ENCODE measurements at places on chromosomes 3 and 15.

DNA sequence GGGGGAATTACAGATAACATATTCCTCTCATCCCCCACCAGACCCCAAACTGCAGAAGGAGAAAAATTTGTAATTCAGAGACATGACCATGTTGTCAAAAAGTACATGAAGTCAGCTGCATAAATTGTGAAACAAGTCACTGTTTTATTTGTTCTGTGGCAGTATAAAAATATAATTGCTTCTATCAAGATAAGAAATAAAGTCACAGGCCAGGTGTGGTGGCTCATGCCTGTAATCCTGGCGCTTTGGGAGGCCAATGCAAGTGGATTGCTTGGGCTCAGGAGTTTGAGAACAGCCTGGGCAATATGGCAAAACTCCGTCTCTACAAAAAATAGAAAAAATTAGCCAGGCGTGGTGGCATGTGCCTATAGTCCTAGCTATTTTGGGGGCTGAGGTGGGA, 87.7 kb upstream of the DPH6 start:
- no peak for DNase-seq

DNA sequence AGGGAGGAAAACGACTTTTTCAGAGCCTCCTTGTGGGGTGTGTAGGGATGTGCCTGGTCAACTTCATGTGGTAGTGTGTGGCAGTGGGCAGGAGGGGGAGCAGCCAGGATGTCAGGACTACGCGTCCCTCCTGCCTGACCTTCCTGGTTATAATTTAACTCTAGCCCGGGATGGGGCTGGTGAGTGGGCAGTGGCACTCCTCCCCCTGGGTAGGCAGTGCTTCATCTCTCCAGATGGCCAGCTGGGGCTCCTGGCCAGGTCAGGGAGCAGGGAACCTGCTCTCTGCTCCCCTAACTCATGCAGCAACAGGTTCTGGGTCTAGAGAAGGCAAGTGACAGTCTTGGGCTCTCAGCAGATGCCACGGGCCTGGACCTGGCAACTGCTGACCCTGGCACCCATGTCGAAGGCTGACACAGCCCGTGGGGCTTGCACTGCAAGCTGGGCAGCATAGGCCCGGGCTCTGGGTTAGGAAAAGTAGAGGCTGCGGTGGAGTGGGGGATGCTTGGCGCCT, 2.6 kb downstream of the ITIH4 start:
- no peak for DNase-seq

GRCh38 chr15:37767841-37768455, 166.5 kb upstream of the TMCO5A start:
- peak; percentile 8 for DNase-seq

DNA sequence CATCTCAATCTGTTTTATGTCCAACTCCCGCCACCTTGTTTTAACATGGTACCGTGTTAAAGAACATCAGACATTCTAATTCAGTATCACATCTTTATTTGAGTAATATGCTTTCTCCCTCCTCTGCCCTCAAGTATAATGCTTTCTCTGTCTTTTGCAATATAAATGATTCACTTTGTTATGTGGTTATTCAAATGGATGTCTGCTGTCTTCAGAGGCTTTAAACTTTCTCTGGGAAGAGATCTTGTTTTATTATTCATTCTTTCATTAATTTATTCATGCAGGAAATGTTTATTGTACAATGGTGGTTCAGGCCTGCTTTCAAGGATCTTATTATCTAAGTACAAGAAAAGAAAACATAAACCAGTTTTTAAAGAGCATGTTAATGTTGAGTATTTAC, 57.1 kb downstream of the RAP2B start:
- peak; percentile 66 for DNase-seq

- no peak for DNase-seq
Observed at GRCh38 chr3:128701342-128702212, 24.4 kb upstream of the RAB7A start.

DNA sequence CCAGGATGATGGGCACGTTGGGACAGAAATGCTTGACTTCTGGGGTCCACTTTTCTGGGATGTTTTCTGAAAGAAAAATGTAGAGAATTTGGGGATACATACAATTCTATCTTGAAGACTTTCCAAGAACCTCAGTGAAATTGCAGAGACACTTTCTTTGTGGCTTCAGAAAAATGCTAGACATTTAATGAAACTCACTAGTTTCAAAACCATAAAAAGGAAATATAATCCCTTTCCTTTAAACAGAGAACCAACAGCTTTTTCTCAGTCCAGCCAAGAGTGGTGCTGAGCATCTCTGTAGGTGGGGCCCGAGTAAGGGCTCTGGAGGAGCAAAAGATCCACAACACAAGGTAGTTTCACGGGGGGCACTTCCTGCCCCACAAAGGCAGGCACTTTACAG, 4.4 kb upstream of the GPX1 start:
- DNase-seq: no peak

- no peak for DNase-seq
Observed at GRCh38 chr15:85150130-85150480, 168.4 kb downstream of the PDE8A start.

DNA sequence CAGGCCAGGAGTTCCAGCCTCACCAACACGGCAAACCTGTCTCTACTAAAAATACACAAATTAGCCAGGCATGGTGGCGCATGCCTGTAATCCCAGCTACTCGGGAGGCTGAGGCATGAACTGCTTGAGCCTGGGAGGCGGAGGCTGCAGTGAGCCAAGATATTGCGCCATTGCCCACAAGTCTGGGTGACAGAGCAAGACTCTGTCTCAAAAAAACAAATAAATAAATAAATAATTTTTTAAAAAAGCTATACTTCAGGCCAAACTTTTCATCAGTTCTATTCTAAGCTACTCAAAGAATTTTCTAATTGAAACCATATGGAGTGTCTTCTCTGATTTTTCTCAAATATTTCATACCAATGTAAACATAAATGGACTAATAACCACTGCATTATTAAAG, 43.5 kb downstream of the PHC3 start:
- no peak for DNase-seq

Measured in fibroblast of lung (primary cell).